ENCODE measurements at places on chromosomes 4 and X.

DNA sequence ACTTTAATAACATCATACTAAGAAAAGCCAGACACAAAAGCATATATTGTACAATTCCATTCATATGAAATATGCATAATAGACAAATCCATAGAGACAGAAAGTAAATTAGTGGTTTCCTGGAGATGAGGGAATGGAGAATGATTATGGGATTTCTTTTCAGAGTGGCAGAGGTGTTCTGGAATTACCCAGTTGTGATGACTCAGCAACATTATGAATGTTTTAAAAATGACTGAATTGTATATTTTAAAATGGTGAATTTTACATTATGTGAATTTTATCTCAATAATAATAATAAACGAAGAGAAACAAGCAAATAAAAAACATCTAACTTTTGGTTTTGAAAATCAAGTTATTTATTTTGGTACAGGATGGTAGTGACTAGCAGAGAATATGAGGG, 11.2 kb downstream of the ZXDA start:
- DNase-seq, result no peak

DNA sequence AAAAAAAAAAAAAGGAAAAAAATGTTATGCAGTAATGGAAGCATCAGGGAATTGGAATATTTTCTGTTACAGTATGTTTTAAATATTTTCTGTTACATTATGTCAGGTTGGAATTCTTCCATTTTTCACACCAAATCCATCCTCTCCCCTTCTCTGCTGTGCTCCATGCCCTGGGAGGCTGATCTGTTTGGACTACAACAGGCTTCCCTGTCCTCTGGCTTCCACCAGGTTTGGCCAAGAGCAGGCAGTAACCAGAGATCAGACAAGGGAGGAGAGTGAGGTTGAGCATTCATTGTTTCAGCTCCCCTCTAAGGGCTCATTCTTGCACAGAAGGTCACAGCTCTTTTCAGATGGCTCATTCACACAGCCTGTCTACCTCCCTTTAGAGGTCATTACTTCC, 11.7 kb upstream of the TMEM184C start:
- DNase-seq, result no peak

DNA sequence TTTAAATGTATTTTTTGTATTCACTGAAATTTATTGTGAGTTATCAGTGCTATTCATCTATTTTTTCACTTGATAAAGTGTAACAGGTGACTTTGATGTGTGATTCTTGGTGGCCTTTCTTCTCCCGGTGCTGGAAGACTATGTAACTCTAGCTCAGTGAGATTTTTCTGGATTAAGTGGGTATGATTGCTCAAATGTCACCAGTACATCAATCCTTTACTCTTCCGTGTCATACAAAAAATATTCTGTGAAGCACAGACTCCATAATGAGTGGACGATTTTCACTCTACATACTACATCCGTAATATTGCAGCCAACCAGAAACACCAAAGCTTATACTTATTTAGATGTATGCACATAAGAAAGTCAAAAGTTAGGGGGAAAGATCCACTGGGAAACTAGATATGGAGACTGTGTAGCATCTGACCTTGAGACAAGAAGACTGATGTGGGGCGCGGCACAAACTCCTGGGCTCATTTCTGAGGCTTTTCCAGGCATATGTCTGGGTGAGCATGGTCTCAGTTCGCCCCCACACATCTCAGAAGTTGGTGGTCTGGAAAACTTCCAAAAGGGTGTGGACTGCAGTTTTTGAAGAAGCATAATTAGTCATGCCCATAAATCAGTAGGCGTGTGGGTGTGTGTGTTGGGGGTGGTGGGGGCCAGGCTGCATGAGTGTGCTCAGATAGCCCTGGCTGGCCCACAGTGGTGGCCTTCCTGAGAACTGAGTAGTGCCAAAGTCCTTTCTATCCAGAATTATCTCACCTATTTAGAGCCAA, 53.9 kb upstream of the TENM3 start:
- no peak for DNase-seq

- no peak for DNase-seq
Measured at GRCh38 chr4:79763486-79764075, 309.4 kb downstream of the ANTXR2 start.

- no peak for DNase-seq
Measured at GRCh38 chr4:3192188-3192587, 56.8 kb upstream of the MSANTD1 start.

- DNase-seq, result no peak
Measured at GRCh38 chrX:17020356-17020755, 73.9 kb downstream of the REPS2 start.

GRCh38 chrX:17535229-17535628, 160.2 kb downstream of the NHS start:
- DNase-seq, result no peak

DNA sequence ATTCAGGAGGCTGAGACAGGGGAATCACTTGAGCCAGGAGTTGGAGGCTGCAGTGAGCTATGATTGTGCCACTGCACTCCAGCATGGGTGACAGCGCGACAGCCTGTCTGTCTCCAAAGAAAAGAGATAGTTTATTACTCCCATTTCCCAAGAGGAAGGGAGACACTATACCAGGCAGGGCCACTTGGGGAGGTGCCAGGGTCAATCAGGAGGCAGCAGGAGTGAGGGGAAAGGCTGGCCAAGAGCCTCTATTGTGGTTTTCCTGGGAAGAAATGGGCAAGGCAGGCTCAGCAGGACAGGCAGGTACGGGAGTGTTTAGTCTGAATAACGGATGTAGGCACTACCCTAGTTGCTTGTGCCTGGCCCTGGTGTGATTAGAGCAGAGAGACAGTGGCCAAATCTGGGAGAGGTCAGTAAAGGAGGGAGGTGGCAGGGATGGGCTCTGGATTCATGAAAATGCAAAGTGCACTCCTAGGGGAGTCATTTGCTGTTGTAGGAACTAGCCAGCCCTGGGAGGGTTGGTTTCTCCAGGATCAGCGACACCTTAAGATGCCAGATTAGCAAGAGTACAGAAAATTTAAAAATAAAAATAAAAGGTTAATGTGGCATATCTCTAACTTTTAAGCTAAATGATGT, 20.2 kb upstream of the CDKN2AIP start:
- no peak for DNase-seq

GRCh38 chr4:125283707-125284279, 31.0 kb upstream of the FAT4 start:
- no peak for DNase-seq

GRCh38 chrX:109774136-109774535, 41.1 kb upstream of the ACSL4 start:
- DNase-seq, result no peak

GRCh38 chr4:119025420-119025819, 110.2 kb upstream of the MYOZ2 start:
- peak; percentile 75 for DNase-seq

GRCh38 chrX:13397878-13398818, 78.3 kb upstream of the ATXN3L start:
- no peak for DNase-seq

GRCh38 chr4:142440093-142440492, 406.0 kb downstream of the INPP4B start:
- no peak for DNase-seq

GRCh38 chr4:26346203-26346620, 25.4 kb downstream of the RBPJ start:
- DNase-seq, result no peak

DNA sequence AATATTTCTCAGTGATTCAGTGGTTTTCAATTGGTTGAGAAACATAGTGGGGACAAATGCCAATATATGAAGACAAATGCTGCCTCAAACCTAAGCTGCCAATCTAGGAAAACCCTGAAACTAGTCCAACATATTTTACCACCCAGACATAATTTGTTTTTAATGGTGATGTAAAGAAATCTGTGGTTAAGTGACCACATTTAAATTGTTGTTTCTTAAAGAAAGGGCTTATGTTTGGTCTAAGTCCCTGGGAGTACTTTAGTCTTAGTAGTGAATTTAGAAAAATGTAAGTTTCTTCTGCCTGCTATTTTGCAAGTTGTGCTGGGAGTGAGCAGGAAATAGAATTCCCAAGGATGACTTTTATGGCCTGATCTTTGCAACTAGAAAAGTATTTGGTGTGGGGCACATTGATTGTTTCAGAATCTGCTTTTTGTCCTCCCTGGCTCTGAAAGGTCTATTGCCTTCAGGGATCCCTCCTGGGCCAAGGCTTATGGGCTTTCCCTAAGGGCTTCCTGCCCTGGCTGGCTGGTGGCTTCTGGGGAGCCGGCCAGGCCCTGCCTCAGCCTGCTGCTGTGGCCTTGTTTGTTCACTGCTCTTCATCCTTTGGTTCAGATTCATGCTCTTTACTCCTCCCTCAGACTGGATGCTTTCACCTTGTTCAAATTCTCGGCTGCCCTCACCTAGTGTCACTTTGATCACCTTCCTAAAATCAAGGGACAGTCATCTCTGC, 169.8 kb upstream of the JADE1 start:
- no peak for DNase-seq

DNA sequence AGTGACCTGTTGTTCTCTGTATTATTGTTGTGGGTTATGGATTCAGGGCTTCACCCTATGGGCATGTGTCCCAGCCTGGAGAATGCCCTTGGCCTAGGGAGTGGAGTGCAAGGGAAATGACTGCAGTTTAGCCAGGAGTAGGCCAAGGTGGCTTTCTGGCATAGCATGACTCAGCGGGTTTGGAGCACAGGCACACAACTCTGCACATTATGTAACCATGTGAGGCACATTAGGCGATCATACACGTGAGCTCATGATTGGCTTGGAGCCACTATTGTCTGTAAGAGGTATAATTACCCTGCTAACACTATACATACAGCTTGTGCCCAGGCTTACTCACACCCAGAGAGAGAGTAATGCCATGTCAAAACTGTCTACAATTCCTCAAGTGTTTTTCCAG, 35.1 kb upstream of the TACR3 start:
- no peak for DNase-seq

DNA sequence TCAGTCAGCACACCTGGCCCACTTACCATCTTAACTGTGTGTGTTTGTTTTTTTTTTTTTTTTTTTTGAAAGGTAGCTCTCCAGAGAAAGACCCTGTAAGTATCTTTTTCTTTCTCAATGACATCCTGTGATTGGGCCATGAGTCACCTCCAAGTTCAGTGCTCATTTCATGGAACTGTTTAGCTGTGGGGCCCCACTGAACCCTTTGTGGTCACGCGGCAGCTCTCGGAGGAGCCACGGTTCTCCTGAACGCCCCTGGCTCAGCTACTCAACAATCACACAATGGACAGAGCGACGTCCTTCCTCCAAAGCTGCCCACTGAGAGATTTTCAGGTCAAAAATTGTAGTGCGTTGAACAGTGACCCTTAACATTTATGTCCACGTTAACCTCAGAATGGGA, 14.2 kb upstream of the IL3RA start:
- no peak for DNase-seq

DNA sequence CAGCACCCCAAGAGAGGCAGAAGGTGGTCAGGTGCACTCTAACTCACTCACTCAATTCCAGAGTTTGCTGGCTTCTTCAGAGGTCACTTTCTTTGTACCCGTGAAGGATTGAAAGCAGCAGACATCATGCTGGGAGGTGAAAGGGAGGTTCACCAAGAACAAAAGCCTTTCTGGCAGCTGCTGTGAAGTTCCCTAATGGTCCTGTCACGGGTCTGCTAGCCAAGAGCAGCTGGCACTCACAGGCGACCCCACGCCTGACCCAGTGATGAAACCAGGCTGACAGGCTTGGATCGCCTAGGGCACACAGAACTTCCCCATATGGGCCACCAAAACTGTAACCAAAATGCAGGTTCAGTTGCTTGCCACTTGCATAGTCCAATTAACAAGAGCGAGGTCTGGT, 11.8 kb downstream of the NUDT11 start:
- no peak for DNase-seq

DNA sequence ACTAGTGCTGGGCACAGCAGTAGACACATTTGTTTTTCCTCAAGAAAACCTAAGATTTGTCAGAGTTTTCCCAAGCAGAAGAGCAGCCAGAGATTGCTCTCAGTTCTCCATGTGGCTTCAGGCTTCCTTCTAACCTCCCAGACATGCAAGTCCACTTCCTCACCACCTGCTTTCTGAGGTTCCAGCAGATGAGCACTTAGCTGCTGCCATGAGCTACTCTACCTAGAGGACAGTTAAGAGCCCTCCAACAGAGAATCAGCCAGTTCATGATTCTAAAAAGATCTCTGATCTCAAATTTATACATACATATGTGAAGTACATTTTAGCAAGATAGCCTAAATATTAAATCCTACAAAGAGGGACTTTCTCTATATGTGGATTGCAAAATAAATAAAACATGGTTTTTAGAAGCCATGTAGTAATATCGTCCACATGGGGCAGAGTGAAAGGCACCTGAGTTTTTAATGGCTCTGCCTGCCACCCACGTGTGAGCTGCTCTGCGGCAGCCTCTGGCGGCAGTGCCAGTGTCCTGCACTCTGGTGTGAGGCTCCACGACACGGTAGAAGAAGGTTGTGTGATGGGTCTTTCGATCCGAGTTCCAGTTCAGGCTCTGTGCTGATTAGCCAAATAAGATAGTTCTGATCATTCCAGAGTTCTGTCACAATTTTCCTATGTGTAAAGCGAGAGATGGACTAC, 10.3 kb downstream of the CYP4V2 start:
- DNase-seq, result no peak

DNA sequence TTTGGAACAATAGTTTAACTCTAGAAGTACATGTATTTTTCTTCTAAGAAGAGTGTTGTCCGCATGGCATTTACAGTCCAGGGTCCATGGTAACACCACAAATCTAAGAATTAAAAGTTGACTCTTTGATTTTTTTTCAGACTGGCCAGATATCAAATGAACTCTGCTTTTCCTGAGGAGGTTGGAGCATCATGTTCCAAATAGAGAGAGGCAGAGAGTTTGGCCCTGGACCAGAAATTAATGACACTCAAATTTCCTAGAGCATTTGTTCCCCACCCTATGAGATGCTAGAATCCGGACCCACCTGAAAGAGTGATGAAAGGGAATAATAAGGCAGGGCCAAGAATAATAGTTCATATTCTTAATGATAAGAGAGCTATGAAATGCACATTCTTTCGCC, 47.0 kb upstream of the NAP1L5 start:
- no peak for DNase-seq

GRCh38 chrX:109472939-109473735, 8.7 kb downstream of the GUCY2F start:
- no peak for DNase-seq

DNA sequence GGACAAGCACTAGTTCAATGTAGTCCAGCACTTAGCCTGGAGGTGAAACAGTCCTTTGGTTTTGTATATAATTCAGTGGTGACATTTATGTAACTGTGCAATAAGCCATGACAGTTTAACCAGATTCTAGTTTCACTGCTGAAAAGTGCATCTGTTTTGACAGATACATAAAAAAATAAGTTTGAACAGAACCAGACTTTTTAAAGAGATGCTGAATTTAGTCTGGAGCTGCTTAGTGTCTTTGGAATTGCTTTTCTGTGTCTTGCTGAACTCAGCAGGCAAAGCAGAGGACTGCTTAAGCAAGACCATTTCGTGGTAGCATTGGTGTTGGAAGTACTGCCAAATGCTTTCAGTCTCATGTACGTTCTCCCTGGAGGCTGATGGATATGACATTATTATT, 393.5 kb downstream of the MAPK10 start:
- no peak for DNase-seq
